ENCODE measurements at places on chromosomes 12 and 14.

GRCh38 chr14:99163446-99163845 lies 108.6 kb downstream of the BCL11B start:
- no peak for DNase-seq

- DNase-seq: no peak
Observed at GRCh38 chr12:130788515-130788914, 50.5 kb downstream of the STX2 start.

- no peak for DNase-seq
Observed at GRCh38 chr12:109621211-109621694, 47.7 kb downstream of the MVK start.

GRCh38 chr12:84661786-84662185 lies 250.8 kb downstream of the SLC6A15 start:
- no peak for DNase-seq

- DNase-seq: no peak
Observed at GRCh38 chr12:115267891-115268290, 583.9 kb upstream of the TBX3 start.

DNA sequence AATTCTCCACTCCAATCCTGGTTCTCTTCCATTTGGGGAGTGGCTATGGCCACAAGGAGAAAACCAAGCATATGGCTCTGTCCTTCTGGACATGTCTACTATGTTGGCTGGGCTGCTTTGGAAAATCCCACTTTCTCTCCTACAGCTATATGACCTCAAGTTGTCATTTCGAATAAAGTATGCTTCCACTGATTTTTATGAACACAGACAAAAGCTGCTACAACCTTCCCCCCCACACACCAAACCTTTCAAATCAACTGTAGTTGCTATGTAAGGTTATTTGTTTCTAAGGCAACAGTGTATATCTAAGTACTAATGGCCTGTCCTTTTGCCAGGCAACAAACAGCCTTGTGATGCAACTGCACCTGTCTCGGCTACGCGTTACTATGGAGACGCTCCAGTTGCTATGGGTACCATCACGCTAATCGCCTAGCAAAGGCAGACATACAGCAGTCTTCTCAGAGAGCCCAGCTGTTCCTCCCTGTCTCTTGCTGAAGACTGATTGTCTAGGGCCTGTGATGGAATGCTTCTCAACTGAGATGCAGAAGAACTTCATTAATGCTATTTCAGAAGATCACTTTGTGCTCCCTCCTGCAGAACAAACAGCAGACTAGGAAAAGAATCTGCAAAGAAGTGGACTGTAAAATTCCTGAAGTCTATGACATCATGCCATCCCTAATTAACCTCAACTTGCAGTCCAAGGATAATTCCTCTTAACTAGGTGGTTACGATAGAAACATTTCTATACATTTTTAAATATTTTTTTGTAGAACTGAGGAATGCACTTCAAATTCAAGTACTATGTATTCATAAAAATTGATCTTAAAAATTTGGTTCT lies 67.6 kb downstream of the FOXN3 start:
- no peak for DNase-seq

- no peak for DNase-seq
Observed at GRCh38 chr12:47394070-47394469, 311.8 kb downstream of the RPAP3 start.

- DNase-seq: no peak
Observed at GRCh38 chr14:77270361-77271112, 469 bp downstream of the NGB start.

DNA sequence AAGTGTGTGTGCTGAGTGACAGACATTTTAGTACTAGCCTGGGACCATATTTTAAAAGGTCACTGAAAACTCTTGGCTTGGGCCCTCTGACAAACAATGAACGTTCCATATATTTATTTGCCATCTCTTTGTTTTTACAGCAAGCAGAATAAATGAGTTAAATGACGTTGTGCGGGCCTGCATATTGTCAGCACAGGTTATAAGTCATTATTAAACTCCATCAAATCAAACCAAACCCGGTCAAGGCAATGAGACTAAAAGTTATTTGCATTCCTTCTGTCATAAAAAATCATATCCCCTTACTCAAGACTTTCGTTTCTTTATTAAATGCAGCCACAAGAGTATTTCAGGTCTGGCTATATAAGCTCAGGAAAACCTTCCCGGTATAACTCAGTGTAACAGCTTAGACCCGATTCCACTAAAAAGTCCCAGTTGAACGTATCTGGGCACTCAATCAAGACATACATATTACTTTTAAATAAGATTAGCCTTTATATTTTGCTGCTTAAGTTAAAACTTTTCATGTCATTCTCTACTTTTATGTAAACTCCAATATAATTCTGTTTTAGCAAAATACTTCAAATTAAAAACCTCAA lies 84.9 kb downstream of the DICER1 start:
- no peak for DNase-seq

DNA sequence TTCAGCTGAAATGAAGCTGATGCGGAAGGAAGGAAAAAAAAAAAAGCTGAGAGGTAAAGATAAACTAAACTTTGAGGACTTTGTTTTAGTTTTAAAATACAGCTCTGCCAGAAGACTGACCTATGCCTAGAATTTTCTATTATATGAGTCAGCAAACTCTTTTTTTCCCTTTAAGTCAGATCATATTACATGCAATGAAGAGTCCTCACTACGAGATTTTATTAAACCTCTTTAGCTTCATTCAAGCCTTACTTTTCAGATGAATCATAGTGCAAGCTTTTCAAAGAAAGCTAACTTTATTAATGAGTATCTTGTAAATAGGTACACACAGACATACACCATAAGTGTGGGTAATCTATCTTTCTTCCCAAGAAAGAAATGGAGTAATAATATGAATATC lies 57.8 kb upstream of the FSCB start:
- DNase-seq: no peak

- no peak for DNase-seq
Observed at GRCh38 chr14:66539034-66539433, 31.1 kb downstream of the GPHN start.

- no peak for DNase-seq
Observed at GRCh38 chr14:56959869-56960268, 149.6 kb upstream of the OTX2 start.

DNA sequence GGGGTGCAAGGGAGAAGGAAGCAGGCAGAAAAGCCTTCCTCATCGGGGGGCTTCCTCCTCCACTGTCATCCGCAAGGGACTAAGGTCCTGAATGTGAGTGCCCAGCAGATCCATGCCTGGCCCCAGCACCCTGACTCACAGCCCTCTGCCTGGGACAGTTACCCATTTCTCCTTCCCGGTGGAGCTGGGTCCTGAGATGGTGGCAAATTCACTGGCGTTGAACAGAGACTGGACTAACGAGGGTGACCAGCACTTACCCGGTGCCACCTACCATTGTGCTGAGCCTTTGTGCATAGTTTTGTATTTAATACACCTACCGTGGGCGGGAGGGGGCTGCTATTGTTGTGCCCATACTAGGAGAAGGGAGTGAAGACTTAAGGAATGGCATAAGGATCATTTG lies 30.9 kb upstream of the PLEKHG6 start:
- DNase-seq: no peak

DNA sequence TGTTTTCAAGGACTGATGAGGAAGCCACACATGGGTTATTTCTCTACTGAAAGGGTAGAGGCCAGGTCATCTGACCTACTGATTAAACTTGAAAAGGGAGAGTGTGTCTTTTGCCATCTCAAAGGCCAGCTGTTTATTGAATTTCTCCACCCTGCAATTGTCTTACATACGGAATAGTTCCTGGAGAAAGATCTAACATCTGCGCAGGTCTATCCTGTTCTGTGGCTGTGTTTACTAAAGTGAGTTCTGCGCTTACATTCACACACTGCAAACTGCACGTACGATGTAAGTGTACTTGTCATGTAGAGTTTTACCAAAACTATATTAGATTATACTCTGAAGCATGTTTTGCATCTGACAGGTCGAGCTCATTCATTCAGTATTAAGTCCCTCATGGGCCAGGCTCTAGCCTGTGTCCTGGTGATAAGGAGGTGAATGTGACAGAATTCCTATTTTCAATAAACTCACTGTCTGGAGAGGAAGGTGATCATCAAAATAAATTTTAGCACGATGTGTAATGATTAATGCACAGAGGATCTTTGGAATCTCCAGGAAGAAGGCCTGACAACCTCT lies 96.6 kb downstream of the PRKCH start:
- no peak for DNase-seq
